Renal cortex interstitium (tissue), 15 donors: ENCODE measurements at places on chromosomes 5 and 9. TPM values are rescaled to one million over a fixed set of nuclear protein-coding genes. Genes with fewer than 3 reads are reported as not detected.

The ABO gene
- polyA plus RNA-seq, result 17.7 TPM

The RARS1 gene
- polyA plus RNA-seq, result 69.1 TPM

The BTNL8 gene
- 0.89 TPM for polyA plus RNA-seq

- no peak for DNase-seq
Measured at GRCh38 chr9:5566054-5566618, 55.8 kb downstream of the PDCD1LG2 start.

DNA sequence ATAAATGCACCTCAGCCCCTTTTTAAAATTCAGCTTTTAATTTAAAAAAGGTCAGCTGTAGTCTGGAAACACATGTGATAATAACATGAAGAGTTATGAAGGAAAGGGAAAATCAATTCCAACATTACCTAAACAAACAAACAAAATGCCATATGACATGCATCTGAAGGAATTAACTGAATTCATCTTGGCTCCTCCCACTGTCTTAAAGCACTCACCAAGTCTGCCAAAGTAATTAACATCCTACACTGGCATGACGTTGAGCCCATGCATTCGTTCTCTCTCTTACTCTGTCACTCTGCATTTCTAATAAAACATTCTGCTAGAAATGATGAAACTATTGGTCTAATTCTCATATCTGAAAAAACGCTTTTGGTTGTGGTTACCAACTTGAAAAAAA is 37.7 kb downstream of the TSSK1B start:
- no peak for DNase-seq

DNA sequence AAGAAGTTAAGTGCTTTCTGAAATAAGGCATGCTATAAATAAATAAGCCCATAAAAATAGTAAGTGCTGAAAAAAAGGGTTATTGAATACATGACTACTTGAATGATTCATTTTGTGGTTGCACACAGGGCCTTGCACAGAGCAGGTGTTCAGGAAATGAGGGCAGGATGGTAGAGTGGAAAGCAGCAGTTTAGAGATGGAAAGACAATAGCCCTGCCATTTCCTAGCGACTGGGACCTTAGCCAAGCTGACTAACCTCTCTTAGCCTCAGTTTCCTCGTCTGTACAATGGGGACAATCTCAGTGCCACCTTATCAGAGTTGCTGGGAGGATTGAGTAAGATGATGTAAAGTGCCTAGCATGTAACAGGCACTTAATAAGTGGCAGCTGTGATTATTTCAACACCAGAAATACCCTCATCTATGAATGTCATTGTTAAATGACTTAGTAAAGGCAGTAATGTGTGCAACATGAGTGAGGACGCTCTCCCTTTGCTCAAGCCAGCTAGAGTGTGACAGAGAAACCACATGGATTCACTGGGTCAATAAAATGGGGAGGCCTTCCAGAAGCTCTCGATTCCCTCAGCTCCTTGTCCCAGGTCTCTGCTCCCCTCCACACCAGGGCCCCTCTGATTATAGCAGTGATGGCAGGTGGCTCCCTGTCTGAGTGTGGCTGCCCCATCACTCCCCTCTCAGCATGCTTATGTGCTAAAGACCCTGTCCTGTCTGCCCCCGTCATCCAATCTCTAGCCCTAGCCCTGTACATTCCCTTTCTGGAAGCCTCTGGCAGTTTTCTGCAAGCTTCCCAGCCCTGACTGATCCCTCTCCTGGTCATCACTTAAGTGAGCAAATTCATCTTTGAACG is 16.0 kb upstream of the PHF19 start:
- DNase-seq, result no peak

- no peak for DNase-seq
Measured at GRCh38 chr5:36414869-36415282, 113.2 kb upstream of the RANBP3L start.

DNA sequence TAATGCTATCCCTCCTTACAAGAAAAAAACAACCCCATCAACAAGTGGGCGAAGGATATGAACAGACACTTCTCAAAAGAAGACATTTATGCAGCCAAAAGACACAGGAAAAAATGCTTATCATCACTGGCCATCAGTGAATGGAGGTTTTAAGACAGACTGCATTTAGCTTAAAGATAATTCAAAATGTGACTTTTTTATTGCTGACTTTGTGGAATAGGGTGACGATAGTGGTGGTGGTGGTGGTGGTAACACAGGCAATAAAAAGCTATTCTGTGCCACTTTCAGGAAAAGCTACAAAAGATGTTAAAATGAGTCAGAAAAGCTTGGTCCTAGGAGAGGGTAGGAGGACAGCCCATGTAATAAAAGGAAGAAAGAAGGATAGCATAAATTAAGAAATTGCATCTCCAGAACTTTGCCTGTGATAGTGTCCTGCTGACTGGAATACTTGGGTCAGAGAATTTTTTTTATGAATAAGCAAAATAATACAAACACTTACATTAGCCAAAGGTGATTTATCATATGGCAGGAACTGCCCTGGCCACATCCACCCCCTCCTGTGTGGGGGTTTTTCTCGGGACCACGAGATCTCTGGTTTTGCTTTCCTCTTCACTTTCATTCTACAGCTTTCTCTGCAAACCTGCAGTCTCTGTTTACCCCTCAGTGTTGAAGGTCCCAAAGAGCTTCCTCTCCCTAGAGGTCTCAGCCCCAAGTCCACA is 186.7 kb downstream of the DRD1 start:
- no peak for DNase-seq

- DNase-seq, result no peak
Measured at GRCh38 chr5:1297243-1297642, 2.4 kb upstream of the TERT start.

DNA sequence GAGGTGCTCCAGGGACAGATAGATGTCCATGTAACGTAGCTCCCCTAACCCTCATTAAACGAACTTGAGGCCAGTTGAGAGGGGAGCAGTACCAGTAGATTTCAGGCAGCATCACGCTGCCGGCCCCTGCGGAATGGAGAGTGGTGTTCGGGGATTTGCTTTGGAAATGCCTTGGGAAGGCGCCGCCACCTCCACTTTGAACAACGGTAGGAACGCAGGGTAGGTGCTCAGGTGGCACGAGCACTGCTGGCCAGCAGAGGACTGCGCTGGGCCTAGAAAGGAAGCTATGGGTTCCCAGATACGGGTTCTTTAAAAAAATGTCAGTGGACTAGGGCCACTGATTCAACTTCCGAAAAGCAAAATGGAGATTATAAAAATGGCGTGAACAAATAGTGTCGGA is 271.8 kb downstream of the FANCC start:
- no peak for DNase-seq

DNA sequence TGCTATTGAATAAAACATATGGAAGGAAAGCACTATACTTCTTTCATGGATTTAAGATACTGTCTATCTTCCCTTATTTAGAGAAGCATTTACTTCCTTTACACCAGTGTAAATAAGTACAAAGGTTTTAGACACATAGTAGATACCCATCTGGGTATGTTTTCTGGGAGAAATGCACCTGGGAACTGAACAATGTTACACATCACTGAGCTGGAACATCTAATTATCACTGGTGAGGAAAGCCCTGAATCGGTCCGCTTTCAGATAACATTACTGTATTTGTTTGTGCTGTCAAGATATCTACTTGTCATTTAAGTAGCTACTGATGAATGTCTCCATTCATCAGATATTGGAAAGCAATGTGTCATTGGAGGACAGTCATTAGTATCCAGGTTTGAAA is 964.7 kb upstream of the PTPRD start:
- no peak for DNase-seq

DNA sequence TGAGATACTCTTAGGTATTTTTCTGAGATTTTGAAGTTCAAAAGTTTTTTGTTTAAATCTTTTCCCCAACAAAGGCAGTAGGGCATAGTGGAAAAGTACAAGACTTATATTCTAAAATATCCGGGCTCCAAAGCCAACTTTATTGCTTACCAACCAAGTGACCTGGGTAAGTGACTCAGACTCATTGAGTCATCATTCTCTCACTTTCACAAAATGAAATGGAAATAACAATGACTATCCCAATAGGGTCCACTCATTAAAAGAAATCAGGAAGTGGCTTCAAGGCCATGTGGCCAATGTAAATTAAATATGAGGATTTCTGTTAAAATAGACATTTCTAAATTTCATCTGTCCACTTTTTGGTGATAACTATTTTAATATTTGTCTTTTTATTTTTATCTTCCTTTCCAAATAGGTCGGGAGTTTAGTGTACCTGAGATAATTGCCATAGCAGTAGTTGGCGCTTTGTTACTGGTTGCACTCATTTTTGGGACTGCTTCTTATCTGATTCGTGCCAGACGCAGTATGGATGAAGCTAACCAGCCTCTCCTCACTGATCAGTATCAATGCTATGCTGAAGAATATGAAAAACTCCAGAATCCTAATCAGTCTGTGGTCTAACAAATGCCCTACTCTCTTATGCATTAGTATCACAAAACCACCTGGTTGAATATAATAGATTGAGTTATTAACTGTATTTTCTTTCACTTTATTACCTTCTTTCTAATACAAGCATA is 15.5 kb downstream of the TYRP1 start:
- no peak for DNase-seq

DNA sequence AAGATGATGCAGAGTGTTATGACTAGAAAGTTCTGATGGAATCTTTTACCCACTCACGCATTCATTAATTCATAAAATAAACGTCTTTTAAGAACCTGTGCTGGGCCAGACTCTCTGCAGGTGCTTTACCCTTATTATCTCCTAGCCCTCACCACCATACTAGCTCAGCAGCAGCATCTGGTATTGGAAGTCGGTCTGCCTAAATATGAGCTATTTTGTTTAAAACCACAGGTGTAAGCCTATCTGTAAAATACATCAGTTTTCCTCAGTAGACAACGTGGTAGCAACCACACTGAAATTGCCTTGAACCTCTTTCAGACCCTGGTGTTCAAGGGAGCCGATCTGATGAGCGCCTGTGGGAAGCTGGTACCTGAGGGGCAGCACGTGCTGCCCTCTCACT is 69.4 kb downstream of the PPIC start:
- no peak for DNase-seq

DNA sequence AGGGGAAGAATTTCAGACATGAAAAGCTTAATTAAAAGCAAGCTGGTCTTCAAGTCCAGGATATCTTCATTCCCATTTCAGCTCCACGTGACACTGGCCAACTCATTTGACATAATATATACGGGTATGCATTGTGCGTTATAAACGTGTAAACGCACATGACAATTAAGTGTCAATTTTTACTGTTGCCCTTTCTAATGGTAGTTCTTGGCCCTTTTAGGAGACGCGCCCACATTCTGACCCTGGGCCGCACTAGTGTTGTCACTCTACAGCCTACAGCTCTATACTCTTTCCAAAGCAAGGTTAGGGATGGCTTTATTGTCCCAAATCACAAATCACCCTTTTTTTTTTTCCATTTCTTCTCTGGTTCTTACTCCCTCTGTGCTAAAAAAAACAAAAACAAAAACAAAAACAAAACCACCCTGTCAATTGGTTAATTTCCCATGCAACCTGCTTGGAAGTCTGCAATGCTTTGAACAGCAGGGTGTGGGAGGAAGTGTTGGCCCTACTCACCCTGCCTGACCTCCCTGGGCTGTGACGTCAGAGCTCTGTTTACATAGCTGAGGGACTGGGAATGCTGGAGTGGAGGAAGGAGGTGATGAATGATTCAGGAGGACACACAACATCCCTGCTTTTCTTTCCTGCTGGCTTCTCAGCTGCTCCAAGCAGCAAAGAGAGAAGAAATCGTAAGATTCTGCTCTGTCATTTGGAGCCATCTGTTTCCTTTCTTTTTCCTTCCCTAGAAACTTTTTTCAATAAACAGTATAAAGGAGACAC is 19.3 kb downstream of the RFK start:
- peak; percentile 57 for DNase-seq
